Stimulated activated CD8-positive, alpha-beta memory T cell treated with anti-CD3 and anti-CD28 coated beads, Interleukin-15, amount 100 ng/mL, for 4 hours (primary cell): ENCODE measurements at places on chromosomes 2 and 18.

- no peak for DNase-seq
Measured at GRCh38 chr2:101307950-101308431, 510 bp downstream of the RNF149 start.

DNA sequence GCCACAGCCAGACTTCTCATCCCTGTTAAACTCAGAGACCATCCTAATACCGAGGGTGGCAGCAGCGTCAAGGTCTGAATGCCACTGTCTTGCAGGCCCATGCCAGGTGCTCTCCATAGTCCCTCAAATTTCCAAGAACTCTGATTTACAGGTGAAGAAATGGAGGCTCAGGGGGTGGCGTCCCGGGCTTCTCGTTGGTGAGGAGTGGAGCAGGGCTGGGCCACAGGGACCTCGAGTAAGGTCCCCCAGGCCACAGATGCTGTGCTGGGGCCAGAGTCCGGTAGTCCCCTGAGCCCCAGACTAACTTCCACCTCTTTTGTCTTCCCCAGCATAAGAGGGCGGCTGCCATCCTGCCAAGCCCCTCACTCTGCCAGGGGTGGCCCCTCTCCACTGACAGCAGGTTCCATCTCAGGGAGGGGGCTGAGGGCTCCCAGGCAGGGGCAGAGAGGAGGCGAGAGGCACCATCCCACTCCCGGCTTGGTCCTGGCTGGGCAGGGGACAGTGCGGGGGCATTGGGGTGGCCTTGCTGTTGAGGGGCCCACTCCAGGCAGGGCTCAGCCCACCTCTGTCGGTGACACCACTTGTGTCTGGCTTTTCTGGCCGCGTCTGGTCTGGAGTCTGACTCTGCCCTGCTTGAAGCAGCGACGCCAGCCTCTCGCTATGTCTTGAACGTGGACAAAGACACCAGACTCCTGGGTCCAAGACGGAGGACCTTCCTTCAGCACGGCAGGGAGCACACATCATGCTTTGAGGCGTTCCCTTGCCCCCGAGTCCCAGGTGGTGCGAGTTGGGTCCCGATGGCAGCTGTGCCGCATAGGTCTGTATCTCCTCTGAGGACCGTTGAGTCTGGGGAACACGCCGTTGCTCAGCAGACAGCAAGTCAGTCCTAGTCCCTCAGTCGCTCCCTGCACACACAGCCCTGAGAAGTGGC, 15.9 kb upstream of the KLHL30 start:
- no peak for DNase-seq

DNA sequence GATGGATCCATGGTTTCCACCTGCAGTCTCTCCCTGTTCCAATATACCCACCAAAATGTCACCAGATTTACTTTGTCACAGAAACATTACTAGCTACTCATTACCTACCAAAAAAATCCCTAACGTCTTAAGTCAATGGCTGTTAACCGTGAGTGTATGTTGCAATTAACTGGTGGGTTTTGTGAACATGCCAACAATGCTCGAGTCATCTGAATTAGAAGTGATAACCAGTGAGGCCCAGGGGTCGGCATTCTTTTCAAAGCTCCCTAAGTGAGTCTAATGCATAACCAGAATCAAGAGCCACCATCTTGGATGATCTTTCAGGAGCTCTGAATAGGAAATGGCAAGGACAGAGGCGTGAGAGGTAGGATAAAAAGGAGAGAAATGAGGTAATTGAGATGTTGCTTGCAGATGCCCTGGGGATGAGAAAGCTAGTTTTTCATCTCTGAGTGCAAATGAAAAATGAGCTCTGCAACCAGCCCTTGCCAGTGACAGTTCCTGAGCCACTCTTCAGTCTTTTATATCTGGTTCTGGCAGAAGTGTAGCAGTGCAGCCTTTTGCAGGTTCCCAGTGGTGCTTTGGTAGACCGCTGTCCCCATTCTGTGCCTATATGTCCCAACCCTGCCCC, 130.0 kb upstream of the RND3 start:
- no peak for DNase-seq

- DNase-seq: no peak
Measured at GRCh38 chr2:60794271-60794863, 38.3 kb downstream of the PAPOLG start.

DNA sequence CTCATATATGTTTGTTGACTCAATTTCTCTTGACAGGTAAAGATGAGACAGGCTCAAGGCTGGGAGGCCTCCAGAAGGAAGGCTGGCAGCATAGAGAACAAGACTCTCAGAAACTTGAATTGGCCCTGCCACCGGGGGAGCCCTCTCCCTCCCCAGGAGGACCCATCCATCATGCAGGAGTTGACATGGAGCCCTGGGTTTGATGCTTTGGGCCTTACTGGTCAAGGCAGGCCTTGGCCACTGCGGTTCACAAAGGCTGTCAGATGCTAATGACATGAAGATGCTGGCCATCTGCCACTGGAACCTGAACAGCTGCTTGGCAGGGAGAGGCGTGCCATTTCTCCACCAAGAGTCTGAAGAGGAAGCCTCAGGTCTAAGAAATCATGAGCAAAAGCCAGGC, 193.6 kb downstream of the MTCL1 start:
- DNase-seq: no peak

DNA sequence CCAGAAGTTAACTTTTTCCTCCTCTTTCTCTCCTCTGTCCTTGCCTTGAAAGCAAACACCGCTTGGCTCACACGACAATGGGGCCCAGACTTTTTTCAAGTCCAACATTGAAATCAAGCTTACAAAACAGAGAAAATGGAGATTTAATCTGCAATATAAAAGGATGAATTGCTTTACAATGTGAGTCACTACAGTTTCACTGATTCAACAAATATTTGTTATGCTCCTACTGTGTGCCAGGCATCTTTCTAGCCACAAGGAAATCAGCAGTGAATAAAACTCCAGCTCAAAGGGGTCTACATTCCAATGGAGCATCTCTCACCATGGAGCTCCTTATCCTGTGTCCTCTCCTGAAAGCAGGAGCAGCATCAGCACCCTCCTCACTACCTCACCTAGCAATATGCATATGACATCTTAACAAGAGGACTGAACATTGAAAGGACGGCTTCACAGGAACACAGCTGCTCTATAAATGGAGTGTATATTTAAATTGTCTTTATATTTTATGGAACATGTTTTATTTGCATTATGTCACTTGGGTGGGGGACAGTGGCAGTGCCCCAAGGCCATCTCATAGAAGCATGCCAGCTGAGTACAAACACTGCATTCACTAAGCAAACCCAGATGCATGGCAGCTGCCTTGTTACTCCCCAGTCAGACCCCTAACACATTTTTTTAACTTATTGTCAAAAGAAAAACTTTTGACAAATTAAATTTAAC, 39.5 kb downstream of the PKDCC start:
- no peak for DNase-seq

DNA sequence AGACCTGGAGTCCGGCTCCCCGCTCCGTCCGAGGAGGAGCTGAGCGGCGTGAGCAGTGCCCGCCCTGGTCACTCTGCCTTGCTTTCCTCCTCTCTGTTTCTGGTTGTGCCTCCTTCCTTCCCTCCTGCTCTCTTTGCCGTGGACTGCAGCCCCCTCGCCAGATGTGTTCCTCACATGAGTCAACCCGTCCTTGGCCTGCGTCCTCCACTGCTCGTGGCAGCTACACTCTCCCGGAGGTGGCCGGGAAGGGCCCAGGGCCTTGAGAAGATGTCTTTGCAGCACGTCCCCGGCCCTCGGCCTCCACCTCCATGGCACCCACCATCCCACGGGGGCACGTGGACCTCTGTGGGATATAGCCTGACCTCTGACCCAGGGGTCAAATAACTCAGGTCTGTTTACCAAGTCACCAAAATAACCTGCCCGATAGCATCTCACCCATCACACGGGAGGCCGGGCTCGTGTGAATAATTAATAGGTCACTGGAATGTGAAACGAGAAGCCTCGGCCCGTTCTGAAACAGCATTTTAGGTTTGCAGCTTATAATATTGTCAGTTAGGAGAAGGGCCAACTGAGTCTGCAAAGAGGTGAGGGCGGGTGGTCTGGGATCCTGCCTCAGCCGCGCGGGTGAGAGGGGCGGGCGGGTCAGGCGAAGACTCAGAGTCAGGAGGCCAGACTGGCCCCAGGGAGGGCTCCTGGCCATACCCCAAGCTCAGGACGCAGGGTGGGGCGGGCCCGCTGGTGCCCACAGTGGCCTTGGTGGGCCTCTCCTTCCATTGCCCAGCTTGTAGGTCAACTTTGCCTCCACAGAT, 42.6 kb downstream of the NFATC1 start:
- no peak for DNase-seq

GRCh38 chr18:37135177-37135576, 306.2 kb downstream of the KIAA1328 start:
- no peak for DNase-seq

DNA sequence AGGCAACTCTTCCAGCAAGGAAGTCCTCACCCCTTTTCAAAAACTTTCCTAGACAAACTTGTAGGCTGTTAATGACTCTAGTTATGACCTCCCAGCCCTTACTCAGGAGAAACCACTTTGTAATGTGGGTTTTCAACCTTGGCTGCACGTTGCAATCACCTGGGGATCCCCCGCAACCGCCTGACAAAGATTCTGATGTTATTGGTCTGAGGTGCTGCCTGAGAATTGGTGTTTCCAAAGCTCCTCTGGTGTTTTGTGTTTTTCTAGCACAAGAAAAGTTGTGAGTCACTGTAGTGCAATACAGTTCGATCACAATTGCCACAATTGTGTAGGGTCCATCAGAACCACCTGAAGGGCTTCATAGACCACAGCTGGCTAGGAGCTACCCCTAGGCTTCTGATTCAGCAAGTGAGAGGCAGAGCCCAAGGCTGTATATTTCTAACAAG, 121.6 kb downstream of the SP100 start:
- DNase-seq: no peak

- no peak for DNase-seq
Measured at GRCh38 chr2:227799202-227799601, 14.4 kb upstream of the CCL20 start.

DNA sequence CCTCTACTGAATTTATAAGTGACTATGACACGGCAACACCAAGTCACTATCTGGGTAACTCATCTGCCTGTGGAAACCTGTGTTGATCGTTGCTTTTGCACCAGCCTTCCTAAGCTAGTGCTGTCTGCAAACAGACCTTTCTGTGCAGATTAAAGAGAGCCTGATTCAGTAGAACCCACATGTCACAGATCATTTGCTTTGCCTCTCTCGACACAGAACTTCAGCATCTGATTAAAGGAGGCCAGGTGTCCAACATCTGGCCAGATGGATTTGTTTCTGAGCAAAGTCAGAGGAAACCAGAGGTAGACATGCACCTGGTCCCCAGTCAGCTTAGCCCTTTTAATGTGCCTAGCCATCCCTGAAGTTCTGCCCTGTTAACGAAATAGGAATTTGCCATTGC, 15.0 kb upstream of the TTR start:
- no peak for DNase-seq

DNA sequence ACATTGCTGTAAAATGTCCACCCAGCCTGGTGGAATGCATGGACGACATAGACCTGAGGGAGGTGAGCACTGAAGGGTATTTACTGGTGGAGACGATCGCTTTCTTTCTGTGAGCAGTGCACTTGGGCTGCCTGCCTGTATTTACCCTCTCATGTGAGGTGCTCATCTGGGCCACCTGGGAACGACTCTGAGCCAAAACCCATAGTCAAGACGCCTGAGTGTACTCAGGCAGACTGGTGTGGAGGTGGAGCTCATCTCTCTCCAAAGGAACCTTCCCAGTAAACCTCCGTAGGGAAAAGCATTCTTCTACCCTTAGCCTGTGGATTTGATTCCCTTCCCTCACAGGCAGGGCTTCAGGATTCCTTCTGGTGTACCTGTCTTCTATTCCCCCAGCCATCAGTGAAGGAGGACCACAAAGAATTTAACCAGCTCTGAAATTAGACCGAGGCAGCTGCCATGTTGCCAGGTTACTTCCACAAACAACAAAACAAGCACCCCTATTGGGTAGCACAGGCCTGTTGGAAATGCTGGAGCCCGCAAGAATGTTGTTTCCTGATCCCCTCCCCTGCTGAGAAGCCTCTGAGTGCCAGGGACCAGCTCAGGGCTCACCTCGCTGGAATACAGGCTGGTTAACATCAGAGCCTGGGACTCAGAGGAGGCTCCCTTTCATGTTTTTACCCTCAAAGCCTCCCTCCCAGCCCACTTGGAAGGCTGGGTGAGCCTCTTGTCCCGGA, 47.5 kb upstream of the TXNDC2 start:
- DNase-seq: no peak

- DNase-seq: no peak
Measured at GRCh38 chr2:143899987-143900386, 619.9 kb downstream of the ZEB2 start.

DNA sequence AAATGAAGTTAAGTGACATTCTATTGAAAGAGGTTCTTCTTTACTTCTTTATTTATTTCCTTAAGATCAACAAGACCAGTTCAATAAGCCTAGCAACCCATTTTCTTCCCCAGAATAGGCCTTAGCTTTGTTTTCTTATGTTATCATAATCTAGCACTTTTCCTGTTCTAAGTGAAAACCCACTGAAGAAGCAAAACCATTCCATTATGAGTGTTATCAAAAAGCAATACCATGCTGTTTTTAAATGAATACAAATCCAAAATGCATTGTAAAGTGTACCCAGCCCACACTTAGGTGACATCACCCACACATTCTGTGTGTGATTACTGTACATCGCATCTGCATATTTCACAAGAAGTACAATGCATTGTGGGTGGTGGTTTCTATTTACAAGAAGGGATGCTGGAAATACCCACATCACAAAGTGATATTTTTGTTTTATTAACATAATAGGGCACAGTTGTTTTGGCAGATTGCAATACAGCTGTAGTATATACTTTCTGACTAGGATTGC, 679.5 kb downstream of the KCNJ3 start:
- DNase-seq: no peak

DNA sequence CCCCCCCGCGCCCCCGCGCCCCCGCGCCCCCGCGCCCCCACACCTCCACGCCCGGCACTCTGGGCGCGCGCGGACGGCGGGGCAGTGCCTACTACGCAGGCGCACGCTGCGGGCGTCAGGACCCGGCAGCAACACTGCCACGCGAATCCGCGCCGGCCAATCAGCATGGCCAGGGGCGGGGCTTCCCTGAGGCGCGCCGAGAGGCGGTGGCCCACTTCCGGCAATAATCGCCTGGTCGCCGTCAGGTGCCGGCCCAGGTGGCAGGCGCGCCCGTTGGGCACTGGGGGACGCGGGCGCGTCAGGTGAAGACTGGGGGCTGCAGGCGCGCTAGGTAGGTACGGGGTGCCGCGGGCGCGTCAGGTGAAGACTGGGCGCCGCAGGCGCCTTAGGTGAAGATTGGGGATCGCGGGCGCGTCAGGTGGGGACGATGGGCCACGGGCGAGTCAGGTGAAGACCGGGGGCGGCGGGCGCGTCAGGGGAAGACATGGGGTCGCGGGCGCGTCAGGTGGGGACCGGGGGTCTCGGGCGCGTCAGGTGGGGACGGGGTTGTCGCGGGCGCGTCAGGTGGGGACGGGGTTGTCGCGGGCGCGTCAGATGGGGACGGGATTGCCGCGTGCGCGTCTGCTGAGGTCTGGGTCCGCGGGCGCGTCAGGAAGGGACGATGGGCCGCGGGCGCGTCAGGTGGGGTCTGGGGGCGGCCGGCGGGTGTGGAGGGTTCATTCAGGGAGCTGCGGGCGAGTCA, 219.1 kb downstream of the RTP5 start:
- DNase-seq: peak; percentile 86
